ENCODE measurements at places on chromosomes 7 and 10.

DNA sequence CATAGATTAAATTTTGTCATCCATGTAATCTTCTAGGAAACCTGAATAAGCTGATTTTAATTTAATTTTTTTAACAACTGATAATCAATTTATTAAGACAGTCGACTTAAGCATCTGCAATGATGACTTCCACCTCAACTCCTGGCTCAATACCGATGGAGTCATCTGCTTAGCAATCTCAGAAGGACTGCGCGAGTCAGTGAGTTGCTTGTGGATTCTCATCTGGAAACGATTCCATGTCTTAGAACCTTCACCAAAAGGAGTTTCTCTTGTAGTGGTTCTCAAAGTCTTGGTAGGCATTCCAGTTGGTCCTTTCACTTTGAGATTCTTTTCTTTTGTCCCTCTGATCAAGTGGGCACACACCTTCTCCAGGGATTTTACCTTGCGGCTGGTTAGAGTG is 85.5 kb downstream of the XRCC2 start:
- no peak for DNase-seq

DNA sequence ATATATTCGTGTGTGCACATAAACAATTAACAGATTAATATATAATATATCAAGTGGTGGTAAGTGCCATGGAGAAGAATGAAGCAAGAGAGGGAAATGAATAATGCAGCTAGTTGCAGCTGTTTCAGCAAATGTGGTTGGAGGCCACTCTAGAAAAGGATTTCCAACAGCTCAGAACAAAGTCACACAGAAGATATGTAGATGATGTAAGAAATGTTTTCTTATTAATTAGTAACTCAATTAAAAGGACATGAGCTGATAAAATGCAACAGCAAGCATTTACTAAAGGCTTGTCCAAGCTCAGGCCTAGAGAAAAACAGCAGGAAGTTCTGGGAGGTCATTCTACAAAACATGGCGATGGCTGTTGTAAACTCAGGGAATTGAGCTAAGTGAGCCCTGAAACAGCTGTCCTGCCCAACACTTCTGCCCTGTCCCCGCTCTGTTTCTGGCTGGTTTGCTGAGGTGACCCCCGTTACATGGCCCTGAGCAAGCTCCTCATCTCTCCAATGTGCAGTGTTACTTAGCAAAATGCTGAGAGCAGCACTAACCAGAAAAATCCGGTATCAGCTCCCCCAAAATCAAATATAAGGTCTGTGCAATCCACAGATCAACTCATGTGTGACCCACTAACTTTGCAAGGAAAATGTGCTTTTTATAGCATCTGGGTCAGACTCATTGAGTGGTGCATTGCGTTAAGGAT is 23.4 kb upstream of the C10orf67 start:
- DNase-seq: no peak

- DNase-seq: no peak
These were observed 1.3 kb downstream of the NAMPT start for GRCh38 chr7:106283501-106283830.

DNA sequence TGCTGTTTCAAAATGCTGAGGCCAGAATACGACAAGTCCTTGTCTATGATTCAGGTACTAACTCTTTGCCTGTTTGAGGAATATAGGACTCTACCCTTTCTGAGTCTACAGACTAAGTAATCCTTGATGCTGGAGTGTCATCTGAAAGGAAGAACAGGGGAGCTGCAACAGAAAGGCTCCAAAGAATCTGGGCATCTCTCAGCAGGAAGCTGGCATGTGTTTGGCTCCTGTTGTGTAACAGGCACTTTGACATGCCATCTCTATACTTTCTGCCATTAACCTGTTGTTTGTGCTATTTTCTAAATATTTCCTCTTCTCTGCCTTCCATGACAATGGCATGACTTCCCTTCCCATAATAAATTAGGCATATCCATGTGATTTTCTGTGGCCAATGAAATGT is 409.5 kb downstream of the ADRA2A start:
- no peak for DNase-seq

DNA sequence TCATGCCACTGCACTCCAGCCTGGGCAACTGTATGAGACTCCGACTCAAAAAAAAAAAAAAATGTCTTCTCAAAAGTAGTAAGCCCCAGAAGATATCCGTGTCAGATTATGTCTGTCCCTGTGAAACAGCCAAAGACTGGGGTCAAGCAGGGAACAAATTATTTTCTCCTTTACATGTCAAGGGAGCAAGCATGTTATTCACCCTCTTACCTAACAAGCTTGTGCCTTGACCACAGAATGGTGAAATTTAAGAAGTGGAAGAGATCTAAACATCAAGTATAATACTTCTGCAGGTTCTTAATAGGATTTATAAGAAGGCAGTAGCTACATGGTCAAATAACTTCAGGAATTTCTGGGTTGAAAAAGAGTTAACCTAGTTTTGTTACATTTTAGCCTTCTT is 187.9 kb downstream of the ZNF365 start:
- DNase-seq: no peak

DNA sequence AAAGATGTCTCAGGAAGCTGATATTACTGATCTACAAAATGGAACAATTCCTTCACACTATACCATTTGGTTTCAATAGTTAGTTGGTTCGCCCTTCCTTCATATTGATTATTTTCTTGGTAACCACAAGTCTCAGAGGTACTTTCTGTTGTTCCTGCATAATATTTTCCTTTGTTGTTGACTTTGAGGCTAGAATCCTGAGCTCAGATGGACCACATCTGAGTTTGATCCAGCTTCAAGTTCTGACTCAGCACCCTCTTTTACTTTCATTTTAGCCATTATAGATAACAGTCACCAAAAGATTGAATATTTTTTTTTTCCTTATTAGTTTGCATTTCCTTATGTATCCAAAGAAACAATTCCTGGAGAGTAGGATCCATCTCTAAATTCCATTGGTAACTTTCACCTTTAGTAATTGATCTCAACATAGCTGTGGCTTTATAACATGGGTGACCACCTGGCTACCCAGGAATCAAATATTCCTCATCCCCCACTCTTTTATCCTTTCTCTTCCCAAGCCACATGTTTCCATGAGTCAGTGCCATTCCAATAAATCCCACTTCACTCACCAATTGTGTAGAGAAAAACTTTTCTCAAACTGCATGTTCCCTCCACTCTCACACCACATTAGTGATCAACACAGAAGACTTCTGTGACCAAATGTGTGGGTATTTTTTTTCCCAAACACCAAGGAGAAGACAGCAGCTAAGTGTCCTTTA is 9.7 kb upstream of the ABCA13 start:
- DNase-seq: no peak

- no peak for DNase-seq
These were observed 594.3 kb downstream of the REEP3 start for GRCh38 chr10:64115471-64115870.

DNA sequence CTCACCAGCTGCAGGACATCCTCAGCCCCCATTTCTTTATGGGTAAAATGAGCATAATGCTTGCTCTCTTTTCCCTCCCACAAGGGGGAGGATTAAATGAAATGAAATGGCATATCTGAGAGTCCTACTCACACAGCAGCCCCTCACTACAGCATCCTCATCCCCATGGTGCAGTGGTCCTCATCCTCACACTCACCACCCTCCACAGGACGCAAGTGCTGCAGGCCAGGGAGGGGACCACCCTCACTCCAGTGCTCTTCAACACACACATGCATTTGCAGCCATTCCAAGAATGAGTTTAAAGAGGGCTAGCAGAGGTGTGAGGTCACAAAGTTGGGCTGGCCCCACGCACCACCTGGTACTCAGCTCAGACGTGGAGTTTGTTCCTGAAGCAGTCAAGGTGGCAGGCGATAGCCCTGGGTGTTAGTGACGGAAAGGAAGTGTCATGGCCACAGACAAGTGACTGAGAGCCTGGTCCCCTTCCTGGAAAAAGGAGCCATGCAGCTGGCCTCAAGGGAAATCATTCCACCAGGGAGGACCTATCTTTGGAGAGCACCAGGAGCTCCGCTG is 234.0 kb downstream of the TNS3 start:
- no peak for DNase-seq

DNA sequence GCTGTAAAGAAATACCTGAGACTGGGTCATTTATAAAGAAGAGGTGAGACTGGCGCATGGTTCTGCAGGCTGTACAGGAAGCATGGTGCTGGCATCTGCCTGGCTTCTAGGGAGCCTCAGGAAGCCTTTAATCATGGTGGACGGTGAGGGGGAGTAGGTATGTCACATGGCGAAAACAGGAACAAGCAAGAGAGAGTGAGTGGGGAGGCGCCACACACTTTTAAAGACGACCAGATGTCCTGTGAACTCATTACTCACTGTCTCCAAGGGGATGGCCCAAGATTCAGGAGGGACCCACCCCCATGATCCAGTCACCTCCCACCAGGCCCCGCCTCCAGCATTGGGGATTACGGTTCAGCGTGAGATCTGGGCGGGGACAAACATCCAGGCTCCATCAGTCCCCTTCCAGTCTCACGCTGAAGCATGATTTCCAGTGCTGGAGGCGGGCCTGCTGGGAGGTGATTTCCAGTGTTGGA is 3.2 kb downstream of the ZNF316 start:
- no peak for DNase-seq

DNA sequence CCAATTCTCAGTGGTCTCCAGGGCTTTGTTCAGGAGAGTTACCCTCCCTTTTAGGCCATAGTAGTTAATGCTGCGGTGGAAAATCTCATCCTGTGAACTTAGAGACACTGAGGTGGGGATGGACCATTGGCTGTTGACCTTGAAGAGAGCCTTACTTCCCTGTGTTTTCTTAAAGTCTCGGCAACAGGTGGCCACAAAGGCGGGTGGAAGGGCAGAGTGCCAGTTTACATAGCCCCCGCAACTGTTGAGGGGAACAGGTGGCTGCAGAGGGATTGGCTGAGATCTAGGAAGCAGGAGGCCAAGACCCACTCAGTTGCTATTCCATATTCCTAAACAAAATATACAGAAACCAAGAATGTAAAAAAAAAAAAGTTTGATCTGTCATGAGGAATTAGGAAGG is 160.6 kb downstream of the ST7 start:
- DNase-seq: no peak

DNA sequence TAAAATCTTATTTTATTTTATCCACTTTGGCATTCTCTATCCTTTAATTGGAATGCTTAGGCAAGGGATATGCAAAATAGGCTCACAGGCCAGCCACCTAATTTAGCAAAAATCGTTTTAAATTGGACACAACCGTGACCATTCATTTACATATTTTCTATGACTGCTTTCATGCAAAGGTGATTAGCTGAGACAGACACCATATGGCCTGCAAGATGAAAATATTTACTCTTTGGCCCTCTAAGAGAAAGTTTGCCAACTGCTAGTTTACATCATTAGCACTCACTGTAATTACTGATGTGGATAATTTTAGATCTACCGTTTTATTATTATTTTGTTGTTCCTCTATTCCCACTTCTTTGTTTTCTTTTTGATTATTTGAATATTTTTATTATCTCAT is 375.5 kb upstream of the LRRTM3 start:
- DNase-seq: no peak

DNA sequence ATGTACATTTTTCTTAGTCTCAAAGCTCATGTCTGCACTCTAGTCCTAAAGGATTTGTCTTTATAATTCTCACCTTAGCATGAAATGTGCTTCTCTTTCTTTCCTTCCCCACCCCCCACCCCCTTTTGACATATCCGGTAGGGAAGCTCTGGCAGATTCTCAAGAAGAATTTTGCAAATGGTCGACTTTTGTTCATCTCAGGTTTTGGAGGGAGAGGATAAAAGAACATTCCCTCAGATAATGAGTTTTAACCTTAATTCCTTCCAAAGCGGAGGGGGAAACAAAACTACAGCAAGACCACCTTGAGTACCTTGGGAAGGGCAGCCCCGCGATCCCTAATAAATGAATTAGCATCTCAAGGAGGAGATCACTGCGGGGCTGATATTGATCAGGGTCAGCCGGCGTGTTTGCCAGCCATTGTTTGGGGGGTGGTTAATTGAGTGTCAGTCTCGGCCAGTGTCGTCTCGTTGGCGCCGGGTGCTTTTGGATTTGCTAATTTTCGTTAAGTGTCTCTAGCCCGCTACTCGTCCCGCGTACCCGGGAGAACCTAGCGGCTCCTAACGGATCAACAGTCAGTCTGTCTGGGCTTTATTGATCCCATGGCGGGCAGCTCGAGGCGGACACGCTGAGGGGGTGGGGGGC is 874 bp upstream of the BAMBI start:
- DNase-seq: no peak

- no peak for DNase-seq
These were observed 536.2 kb downstream of the TCERG1L start for GRCh38 chr10:130775311-130775710.

DNA sequence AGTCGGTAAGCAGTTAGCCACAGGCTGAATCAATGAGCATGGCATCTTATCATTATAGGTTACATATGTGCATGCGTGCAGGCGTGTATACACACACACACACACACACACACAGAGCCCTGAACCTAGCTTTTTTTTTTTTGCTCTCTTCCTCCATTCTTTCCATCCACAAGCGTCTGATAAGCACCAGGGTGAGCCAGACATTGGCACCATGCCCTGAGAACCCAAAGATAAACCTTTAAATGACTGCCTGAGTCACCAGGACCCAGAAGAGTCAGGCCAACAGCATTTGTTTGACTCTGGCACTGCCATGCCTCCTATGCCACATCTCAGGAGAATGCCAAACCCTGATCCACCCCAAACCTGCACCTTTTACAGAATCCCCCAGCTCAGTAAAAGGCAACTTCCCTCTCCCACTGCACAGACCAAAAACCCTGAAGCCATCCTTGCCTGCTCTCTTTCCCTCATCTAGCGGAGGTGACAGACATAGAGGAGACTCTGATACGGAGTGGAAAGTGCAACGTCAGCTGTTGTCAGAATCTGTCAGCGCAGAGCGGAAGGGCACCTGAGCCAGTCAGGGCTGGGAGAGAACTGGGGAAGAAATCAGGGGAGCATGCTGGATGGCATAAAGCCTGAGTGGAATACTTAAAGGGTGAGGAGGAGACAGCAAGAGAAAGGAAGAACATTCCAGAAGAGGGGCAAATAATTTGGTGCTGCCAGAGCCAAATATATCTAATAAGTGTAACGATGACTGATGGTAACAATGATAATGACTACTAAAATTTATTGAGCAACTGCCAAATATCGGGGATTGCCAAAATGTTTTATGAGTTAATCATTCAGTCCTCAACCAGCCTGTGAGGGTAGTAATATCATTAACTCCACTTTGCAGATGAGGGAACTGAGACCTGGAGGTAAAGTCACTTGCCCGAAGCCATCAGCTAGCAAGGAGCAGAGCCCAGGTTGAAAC is 3.2 kb downstream of the PARP12 start:
- DNase-seq: no peak

- DNase-seq: no peak
These were observed 57.4 kb upstream of the SDK1 start for GRCh38 chr7:3243680-3244079.

DNA sequence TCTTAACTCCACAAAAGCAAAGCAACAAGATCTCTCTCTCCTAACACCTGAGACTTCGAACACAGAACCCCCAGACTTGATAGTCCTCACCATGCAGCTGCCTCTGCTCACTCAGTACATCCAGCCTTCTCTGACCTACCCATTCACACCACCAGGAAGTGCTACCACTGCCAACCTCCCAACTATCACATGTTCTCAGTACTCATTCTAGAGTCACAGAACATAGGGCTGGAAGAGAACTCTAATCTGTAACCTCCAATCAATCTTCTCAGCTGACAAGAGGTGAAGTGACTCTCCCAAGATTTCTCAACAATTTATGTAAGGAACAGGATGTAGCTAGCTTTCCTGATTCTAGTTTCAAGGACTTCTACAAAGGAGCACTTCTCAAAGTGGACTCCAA is 3.8 kb downstream of the NUDCD3 start:
- no peak for DNase-seq

- DNase-seq: no peak
These were observed 1153.4 kb upstream of the POT1 start for GRCh38 chr7:126083014-126083413.

- no peak for DNase-seq
These were observed 193.5 kb upstream of the C7orf33 start for GRCh38 chr7:148397056-148397455.
